ENCODE measurements at places on chromosomes 3 and 15.

DNA sequence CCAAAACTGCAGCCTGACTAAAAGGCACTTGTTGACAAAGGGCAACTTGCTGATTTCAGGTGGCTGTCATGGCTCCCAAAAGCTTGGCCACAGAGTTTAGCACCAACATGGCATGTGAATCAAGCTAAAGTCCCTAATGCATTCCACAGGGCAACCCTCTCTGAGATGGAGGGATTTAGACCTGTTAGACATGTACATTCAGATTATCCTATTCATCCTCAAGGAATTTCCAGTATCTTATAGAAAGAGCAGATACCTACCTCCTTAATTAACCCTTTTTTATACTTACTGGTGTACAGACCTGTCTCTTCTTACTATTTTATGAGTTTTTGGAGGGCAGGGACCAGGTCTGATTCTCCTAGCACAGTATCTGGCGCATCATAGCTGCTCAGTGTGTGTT, 31.3 kb downstream of the ACP3 start:
- no peak for DNase-seq

DNA sequence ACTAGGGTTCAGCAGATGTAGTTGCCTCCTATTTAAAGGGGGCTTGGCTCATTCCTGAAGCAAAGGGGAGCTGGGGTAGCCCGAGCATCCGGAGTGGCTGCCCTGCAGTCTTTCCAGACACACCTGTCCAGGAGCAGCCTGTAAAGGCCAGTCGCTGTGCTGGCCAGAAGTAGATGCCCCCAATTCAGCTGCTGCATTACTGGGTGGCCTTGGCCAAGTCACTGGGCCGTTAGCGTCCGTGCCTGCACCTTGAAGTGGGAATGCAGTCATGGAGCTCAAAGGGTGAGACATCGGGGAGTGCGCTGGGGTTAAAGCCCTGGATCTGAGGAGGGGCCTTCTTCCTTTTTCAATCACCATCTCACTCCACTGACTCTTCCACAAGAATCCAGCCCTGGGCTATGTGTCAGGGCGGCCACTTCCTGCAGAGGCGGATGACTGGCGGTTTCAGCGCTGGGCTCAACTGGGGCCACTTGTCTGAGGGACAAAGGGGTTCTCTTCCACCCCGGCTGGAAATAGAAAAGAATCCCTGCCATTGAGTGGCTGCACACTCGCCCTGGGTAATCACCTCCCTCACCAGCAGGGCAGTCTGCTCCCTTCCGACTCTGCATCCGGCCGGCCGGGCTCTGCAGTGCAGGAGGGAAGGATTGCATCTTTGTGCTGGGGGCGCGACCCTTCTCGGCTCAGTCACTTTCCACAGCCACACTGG, 11.8 kb downstream of the ALDH1A3 start:
- no peak for DNase-seq

DNA sequence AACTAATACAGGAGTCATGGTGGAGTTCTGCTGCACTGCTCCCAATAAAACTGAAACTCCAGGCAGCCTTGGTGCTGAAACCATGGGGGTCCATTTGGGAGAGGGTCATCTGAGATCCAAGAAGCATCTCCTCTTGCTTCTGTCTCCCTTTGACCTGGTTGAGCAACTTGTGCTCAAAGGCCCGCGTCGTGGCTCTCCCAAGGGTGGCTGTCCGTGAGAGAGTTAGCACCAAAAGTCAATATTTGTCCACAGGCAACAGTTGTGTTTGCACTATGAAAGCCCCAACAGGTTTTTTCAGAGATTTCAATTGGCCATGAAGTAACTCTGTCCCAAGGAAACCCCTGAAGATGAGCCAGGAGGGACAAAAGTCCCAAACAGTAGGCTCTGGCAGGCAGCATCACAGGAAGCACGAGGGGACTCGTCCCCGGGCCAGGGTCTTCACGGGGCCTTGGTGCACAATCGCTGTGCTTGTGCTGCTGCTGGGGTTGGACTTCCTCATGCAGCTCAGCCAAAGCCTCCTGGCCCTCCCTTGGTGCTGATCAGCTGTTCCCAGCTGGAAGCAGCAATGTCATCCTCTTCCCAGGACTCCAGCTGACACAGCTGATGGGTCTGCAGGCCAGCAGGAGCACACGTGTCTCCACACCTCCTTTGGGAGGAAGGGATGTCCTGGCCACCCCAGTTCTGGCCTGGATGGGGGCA, 39.4 kb upstream of the WNT5A start:
- no peak for DNase-seq

DNA sequence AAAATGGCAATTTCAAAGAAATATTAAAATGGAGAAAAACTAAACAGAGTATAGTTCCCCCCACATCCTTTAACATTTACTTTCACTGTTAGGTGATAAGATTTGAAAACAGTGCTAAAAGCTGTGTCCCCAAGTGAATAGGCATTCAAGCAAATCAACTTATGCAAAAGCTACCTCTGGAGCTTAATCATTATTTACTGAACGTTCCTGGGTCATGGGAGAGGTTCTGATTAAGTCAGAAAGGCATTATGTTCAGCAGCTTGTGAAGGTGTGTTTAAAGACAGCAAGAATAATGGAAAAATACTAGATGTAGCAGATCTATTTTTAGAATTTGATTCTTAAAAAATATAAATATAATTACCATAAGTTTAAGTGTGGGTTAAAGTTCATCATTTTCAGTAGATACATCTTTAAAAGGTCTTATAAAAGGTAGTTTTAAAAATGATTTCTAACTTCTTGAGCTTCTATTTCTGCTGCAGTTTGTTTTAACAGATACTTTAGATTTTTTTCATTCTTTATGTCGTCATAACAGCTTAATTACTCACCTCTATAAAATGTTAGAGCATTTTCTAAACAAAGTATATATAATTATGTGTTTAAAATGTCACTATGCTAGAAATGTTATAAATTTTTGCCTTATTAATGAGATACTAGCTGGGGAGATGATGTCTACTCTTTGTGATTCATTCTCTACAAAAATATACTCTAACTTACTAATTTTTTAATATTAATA, 127.9 kb downstream of the MITF start:
- no peak for DNase-seq

- peak; percentile 71 for DNase-seq
Observed at GRCh38 chr3:42683875-42684598, 1.3 kb upstream of the KLHL40 start.

- DNase-seq: no peak
Observed at GRCh38 chr3:55641964-55642363, 154.9 kb upstream of the WNT5A start.

- no peak for DNase-seq
Observed at GRCh38 chr15:79849789-79850188, 47.0 kb downstream of the MTHFS start.

- DNase-seq: no peak
Observed at GRCh38 chr15:98635848-98636247, 12.5 kb upstream of the IGF1R start.

DNA sequence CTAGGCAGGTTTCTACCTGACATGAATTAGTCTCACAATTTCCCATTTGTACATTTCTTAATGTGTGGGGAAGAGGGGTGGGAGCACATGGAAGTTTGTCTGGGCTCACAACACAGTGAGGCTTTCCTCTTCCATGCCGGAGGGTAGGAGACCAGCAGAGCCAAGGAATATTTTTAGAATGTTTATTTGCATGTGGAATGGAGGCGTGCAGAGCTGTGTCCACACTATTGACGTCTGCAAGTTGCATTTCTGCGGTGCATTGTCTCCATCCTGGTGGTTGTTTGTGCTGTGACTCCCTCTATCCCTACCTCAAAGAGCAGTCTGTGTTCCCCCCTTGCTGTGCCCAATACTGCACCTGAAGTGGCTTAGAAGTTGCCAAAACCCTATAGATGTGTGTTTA, 103.1 kb upstream of the LRTM1 start:
- DNase-seq: no peak
